ENCODE measurements at places on chromosomes 11 and 22. TPM values are rescaled to one million over a fixed set of nuclear protein-coding genes. Genes with fewer than 3 reads are reported as not detected.

The BATF2 gene
- 0.36 TPM for polyA plus RNA-seq

The YAP1 gene
- 0.03 TPM for polyA plus RNA-seq

The VSIG2 gene
- polyA plus RNA-seq: not detected

The FUT4 gene
- polyA plus RNA-seq: 0.76 TPM

The KRTAP5-9 gene
- polyA plus RNA-seq: not detected

The AQP11 gene
- polyA plus RNA-seq: 1.6 TPM

The OR6M1 gene
- polyA plus RNA-seq: not detected

The KCNA4 gene
- not detected for polyA plus RNA-seq

The IL18BP gene
- polyA plus RNA-seq: 10.5 TPM

The SMDT1 gene
- polyA plus RNA-seq: 163 TPM

The UBASH3B gene
- 0.72 TPM for polyA plus RNA-seq

The DGCR6 gene
- 0.34 TPM for polyA plus RNA-seq

The MAJIN gene
- not detected for polyA plus RNA-seq

- H3K4me1 ChIP-seq: peaks cover 1% of the 10 kb centered on the region
- no peak overlapping the region for H3K4me3 ChIP-seq
- no peak for DNase-seq
- no peaks in the 10 kb centered on the region for H3K36me3 ChIP-seq
- H3K27ac ChIP-seq: no peak overlapping the region
Measured at GRCh38 chr22:28711820-28712777, 29.5 kb downstream of the CHEK2 start.

GRCh38 chr11:73856031-73856567, 20.5 kb downstream of the COA4 start:
- H3K27ac ChIP-seq: no peak overlapping the region
- no peak overlapping the region for H3K4me3 ChIP-seq
- no peak for DNase-seq
- H3K4me1 ChIP-seq: no peaks in the 10 kb centered on the region
- H3K27me3 ChIP-seq: no peaks in the 10 kb centered on the region

DNA sequence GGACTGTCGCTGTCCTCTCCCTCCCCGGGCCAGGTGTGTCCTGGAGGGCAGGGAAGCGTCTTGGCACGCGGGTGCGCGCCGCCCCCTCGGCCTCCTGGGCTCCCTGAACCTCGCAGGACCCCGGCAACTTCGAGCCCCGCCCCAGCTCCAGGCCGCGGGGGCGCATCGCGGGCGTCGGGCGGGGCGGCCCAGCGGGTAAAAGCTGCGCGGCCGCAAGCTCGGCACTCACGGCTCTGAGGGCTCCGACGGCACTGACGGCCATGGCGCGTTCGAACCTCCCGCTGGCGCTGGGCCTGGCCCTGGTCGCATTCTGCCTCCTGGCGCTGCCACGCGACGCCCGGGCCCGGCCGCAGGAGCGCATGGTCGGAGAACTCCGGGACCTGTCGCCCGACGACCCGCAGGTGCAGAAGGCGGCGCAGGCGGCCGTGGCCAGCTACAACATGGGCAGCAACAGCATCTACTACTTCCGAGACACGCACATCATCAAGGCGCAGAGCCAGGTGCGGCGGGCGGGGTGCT, at the start of gene CST6:
TSS of gene CST6 (plus strand) at position 224 of the 519 bp plus-strand sequence. CDS start at position 261, 37 bp downstream.
- DNase-seq: no peak
- no peak within 1 kb of the TSS for H3K4me3 ChIP-seq
- H3K27ac ChIP-seq: no peak within 1 kb of the TSS
- no peaks in the 10 kb centered on the region for H3K36me3 ChIP-seq
- H3K27me3 ChIP-seq: peaks cover 7% of the 10 kb centered on the region
- no peaks in the 10 kb centered on the region for H3K4me1 ChIP-seq

DNA sequence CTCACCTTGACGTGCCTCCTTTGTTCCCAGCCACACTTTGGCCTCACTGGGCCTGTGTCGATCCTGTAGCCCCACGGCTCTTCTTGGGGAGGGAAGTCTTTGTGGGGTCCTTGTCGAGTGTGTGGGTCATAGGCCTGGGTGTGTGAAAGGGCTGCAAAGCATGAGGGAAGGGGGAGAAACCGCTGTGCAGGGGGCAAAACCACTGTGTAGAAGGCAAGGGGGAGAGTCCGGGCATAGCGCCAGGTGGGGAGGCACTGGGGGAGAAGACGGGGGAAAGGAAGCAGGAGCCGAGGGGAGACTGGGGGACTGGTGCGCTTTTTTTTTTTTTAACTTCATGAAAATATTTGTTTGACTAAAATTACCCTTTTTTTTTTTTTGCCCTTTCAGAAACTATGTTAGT, 65.1 kb upstream of the RASD2 start:
- no peaks in the 10 kb centered on the region for H3K36me3 ChIP-seq
- DNase-seq: no peak
- no peak overlapping the region for H3K4me3 ChIP-seq
- H3K4me1 ChIP-seq: peaks cover 4% of the 10 kb centered on the region
- no peaks in the 10 kb centered on the region for H3K27me3 ChIP-seq

DNA sequence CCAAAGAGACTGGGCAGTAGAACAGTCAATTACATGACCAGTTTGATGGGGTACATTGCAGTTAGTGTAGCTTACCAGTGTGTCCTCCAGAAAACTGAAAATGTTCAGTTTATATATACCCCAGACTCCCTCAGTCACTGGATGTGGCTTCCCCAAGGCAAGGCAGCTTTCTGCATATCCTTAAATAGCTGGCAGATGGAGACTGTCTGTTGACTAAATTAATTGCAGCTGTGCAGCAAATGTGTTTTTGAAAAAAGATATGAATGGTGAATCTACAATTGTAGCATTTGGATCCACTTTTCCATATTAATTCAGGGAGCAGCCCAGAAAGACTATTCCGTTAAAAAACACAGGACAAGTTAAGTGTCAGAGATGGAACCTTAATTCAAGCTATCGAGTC, 565.1 kb upstream of the CCDC179 start:
- DNase-seq: no peak
- no peaks in the 10 kb centered on the region for H3K27me3 ChIP-seq
- H3K4me3 ChIP-seq: no peak overlapping the region
- no peaks in the 10 kb centered on the region for H3K36me3 ChIP-seq
- no peaks in the 10 kb centered on the region for H3K4me1 ChIP-seq

DNA sequence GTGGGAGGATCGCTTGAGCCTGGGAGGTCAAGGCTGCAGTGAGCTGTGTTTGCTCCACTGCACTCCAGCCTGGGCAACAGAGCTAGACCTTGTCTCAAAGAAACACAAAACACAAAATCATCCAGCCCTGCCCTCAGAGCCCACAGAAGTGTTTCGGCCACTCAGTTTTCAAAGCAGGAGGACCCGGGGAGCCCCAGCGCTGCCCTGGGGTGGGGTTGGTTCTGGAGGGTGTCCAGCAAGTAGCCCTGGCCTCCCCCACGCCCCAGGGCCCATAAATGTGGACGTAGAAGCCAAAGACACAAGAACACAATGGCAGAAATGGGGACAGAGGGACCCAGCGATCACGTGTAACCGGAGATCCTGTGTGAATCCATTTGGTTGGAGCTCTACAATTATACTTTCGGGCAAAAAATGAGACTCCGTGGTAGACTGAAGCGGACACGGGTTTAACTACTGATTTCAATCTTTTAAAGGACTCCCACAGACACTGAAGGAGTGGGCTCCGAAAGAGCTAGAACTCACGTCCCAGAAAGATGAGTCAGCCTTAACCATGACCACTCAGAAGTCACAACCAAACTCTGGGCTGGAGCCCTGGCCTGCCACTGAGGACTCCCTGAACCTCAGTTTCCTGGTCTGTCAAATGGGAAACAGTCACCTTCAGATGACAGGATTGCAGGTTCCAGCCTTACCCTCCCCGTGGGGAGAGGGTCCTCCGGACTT, 9.0 kb upstream of the CYTH4 start:
- no peak for DNase-seq
- H3K27ac ChIP-seq: peak overlapping the region; percentile 6
- H3K4me3 ChIP-seq: no peak overlapping the region
- H3K4me1 ChIP-seq: peaks cover 25% of the 10 kb centered on the region
- H3K36me3 ChIP-seq: no peaks in the 10 kb centered on the region

- no peak overlapping the region for H3K4me3 ChIP-seq
- no peaks in the 10 kb centered on the region for H3K36me3 ChIP-seq
- DNase-seq: no peak
- H3K27ac ChIP-seq: no peak overlapping the region
Measured at GRCh38 chr11:78044706-78045105, 19.0 kb upstream of the THRSP start.

GRCh38 chr11:68857037-68857586, 15.4 kb upstream of the CPT1A start:
- no peaks in the 10 kb centered on the region for H3K4me1 ChIP-seq
- no peaks in the 10 kb centered on the region for H3K36me3 ChIP-seq
- no peak overlapping the region for H3K27ac ChIP-seq
- DNase-seq: no peak
- H3K27me3 ChIP-seq: no peaks in the 10 kb centered on the region

DNA sequence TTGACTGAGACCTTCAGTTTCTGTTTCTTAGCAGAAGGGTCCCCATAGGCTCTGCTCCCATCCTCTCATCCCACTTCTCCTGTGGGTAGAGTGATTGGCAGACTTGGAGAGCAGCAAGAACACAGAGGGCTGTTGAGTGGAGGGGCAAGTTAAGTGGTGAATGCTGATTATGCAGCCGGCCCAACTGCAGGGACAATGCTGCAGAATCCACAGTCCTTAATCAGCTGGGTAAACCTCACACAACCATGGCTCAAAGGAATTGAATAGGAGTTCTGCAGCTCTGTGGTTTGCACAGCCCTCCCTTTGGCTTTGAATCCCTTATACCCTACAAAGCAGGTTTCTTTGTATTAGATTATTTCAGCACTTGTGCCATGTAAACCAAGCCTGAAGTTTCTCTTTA, 161.1 kb downstream of the NAV2 start:
- H3K36me3 ChIP-seq: no peaks in the 10 kb centered on the region
- DNase-seq: no peak
- H3K27me3 ChIP-seq: no peaks in the 10 kb centered on the region
- no peak overlapping the region for H3K27ac ChIP-seq
- H3K4me1 ChIP-seq: no peaks in the 10 kb centered on the region

DNA sequence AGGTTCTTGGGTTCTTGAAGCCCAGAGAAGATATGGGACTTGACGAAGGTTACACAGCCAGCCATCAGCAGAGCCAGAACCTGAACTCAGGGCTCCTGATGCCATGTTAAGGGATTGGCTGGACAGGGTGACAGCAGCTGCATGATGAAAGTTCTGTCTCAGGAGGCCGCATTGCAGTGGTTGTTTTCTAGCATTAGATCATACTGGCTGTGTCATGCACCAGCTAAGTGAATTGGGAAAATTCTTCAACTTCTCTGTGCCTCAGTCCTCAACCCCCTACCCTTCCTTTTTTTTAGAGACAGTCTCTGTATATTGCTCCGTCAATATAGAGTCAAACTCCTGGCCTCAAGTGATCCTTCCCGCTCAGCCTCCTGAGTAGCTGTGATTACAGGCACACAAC, 5.4 kb upstream of the LTBP3 start:
- H3K4me1 ChIP-seq: peaks cover 9% of the 10 kb centered on the region
- no peaks in the 10 kb centered on the region for H3K36me3 ChIP-seq
- H3K4me3 ChIP-seq: no peak overlapping the region
- H3K27me3 ChIP-seq: no peaks in the 10 kb centered on the region
- no peak for DNase-seq

DNA sequence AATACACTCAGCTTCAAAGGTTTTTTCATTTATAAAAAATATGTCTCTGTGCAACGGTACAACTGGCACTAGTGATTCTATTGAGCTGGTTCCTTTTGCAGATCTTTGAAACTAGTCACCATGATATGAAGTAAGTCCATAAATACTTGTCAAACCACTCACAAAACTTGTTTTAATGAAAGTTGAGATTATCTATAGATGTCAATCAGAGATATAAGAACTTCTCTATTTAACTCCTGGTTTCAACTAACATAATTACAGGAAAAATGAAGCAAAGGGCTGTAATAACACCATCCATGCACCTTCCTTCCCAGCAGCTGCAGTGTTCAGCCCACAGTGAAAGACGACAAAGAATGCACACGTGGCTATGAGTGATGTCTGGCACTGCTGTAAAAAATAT, 44.7 kb downstream of the TMEM123 start:
- H3K27me3 ChIP-seq: no peaks in the 10 kb centered on the region
- H3K4me3 ChIP-seq: no peak overlapping the region
- DNase-seq: no peak
- peaks cover 16% of the 10 kb centered on the region for H3K36me3 ChIP-seq

- H3K27me3 ChIP-seq: no peaks in the 10 kb centered on the region
- H3K4me3 ChIP-seq: no peak overlapping the region
- peaks cover 52% of the 10 kb centered on the region for H3K4me1 ChIP-seq
- peaks cover 12% of the 10 kb centered on the region for H3K36me3 ChIP-seq
- H3K27ac ChIP-seq: peak overlapping the region; percentile 89
Measured at GRCh38 chr11:65440831-65441499, 18.4 kb downstream of the NEAT1 start.

- H3K4me3 ChIP-seq: no peak overlapping the region
- no peaks in the 10 kb centered on the region for H3K36me3 ChIP-seq
- no peaks in the 10 kb centered on the region for H3K4me1 ChIP-seq
Measured at GRCh38 chr11:130638624-130639023, 190.2 kb downstream of the ADAMTS15 start.

DNA sequence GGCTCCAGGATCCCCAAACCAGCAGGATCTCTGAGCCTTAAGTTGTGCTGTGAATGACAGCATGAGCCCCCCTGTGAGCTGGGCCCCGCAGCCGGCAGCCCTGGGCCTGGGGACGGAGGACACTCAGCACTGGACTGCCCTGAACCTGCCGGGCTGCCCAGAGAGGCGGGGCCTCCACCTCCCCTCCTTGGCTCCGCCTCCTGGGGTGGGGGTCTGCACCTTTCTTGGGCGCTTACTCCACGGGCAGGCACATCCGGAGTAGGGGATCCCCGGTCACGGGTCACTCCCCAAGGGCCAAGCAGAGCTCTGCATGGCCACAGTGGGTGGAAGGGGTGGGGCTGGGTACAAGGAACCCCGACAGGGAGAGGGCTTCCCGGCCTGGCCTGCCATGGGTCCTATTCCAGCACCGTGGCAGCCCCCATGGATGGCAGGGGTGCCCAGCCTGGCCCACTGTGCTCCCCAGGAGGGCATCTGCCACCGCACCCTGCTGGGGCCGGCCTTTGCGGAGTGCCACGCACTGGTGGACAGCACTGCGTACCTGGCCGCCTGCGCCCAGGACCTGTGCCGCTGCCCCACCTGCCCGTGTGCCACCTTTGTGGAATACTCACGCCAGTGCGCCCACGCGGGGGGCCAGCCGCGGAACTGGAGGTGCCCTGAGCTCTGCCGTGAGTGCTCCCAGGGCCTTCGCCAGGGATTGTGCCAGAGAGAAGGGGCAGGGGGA, 5.4 kb downstream of the MUC5B start:
- no peaks in the 10 kb centered on the region for H3K27me3 ChIP-seq
- H3K27ac ChIP-seq: no peak overlapping the region
- DNase-seq: no peak
- no peak overlapping the region for H3K4me3 ChIP-seq

GRCh38 chr11:1652771-1653540, 23.4 kb downstream of the KRTAP5-5 start:
- H3K4me1 ChIP-seq: no peaks in the 10 kb centered on the region
- no peak overlapping the region for H3K27ac ChIP-seq
- no peaks in the 10 kb centered on the region for H3K36me3 ChIP-seq
- no peaks in the 10 kb centered on the region for H3K27me3 ChIP-seq
- DNase-seq: no peak
